OCI-LY7 (cell line): ENCODE measurements at places on chromosomes 2 and 18. TPM values are rescaled to one million over a fixed set of nuclear protein-coding genes. Genes with fewer than 3 reads are reported as not detected.

Gene MDH1B
- total RNA-seq, result 0.19 and 0.37 TPM in 2 replicates

Gene GGCX
- total RNA-seq, result 32.5 and 32.8 TPM in 2 replicates

DNA sequence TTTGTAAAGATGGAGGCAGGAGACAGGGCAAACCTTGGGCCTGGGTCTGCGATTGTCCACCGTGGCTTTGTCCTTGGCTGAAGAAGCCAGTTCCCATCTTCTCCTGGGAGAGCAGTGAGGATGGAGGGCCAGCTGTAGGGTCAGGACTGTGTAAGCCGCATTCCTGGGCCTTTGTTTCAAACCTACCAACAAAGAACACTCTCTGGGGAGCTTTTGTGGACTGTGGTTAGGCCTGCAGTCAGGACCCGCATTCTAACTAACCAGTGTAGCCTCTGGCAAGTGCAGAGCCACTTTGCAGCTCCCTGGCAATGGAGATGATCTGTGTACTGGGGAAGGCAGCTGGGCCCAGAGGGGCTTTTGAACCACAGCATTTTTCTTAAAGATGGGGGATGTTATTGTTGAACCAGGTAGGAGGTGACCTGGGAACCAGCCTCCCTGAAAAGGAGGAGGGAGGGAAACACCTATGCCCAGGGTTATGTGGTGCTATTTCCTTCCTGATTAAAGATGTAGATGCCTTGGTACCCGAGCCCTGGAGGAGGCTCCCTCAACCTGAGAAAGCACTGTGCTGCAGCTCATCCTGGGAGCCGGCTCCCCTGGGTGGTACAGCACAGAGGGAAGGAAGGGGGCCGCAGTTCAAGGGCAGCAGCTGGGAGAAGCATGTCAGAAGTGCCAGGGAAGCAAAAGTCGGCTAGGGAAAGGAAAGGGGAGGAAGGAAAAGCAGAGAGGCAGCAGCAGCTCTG, 12.7 kb upstream of the SMAD4 start:
- no peak for DNase-seq

GRCh38 chr2:64166637-64167420, 22.6 kb upstream of the PELI1 start:
- DNase-seq, result no peak

DNA sequence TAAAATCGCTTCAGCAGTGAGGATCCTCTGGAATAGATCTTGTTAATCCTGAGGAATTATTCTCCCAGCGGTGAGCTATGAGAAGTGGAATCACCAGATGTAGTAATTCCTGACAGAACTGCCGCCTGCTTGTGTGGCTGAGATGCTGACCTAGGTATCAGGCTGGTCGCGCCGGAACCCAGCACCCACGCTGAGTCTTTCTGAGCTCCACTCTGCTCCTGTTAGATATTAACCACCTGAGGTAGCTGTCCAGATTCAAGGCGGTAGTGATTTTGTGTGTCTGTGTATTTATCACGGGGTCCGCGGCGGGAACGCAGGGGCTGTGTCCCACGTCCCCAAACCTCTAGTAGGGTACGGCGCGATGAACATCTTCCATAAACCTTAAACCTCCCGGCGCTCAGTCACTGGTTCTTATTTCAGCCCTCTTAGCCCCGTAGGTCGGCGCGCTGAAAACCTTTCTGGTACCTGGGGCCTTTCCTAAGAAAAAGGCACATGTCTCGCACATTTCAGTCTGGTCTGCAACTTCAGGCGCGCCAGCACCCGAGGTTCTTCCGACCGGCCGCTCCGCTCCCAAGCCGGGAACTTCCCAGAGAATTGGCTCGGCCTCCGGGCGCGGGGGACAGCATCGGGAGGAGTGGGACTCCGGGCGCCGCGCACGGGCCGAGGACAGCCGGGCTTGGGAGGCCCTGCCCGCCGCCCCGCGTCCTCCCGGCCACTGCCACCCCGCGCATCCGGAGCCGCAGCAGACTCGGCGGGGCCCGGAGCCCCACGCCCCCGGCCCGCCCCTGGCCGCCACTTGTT, 542 bp upstream of the CNNM3 start:
- DNase-seq, result peak; percentile 34

- no peak for DNase-seq
These were observed 97.5 kb upstream of the CXCR4 start for GRCh38 chr2:136215449-136215848.

DNA sequence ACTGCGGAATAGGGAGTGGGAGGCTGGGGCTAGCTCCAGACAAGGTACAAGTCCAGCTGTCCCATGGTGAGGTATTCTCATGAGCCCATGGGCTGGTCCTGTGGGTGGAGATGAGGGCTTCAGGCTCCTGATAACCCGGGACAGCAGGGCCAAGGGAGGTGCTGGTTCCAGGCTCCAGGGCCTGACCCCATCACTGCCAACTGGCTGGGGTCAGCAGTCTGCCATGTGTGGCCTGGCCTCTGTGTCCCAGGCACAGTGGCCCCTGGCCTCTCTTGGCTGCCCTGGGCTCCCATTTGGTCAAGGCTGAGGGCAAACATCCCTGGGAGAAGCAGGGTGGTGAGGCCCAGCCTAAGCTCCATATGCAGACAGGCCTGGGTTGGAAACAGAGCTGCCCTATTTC, 966 bp upstream of the OXER1 start:
- DNase-seq, result no peak

GRCh38 chr2:19261061-19261460, 97.4 kb downstream of the OSR1 start:
- DNase-seq, result no peak

DNA sequence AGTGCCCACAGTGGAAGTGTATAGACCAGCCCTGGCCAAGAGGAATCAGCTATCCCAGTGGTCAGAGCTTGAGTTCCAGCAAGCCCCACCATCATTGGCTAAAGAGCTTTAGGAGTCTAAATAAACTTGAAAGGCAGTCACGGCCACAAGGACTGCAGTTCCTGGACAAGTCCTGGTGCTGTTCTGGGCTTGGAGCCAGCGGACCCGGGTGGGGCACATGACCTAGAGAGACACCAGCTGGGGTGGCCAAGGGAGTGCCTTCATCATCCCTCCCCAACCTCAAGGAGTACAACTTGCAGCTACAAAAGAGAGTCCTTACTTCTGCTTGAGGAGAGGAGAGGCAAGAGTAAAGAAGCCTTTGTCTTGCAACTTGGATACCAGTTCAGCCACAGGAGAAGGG, 439.8 kb upstream of the TMEFF2 start:
- no peak for DNase-seq

- DNase-seq, result no peak
These were observed 59.2 kb upstream of the PPP1CB start for GRCh38 chr2:28692411-28692810.
